ENCODE measurements at places on chromosomes 1 and 21.

DNA sequence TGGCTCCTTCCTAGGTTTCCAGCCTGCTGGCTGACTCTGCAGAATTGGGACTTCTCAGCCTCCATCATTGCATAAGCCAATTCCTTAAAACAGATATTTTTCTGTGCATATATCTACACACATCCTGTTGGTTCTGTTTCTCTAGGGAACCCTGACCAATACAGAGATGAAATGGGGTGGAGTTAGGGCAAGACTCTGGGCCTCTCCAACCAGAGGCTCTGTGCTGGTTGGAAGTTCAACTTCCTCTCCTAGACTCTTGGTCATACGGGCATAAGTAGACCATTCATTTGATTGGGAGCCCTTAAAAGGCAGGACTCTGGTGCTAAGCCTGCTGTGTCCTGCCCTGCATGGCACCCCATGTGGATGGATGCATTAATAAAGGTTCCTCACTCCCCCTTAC is 55.0 kb downstream of the CNIH3 start:
- no peak for DNase-seq

- DNase-seq = no peak
These were observed 119.2 kb downstream of the ITSN1 start for GRCh38 chr21:33761441-33762036.

DNA sequence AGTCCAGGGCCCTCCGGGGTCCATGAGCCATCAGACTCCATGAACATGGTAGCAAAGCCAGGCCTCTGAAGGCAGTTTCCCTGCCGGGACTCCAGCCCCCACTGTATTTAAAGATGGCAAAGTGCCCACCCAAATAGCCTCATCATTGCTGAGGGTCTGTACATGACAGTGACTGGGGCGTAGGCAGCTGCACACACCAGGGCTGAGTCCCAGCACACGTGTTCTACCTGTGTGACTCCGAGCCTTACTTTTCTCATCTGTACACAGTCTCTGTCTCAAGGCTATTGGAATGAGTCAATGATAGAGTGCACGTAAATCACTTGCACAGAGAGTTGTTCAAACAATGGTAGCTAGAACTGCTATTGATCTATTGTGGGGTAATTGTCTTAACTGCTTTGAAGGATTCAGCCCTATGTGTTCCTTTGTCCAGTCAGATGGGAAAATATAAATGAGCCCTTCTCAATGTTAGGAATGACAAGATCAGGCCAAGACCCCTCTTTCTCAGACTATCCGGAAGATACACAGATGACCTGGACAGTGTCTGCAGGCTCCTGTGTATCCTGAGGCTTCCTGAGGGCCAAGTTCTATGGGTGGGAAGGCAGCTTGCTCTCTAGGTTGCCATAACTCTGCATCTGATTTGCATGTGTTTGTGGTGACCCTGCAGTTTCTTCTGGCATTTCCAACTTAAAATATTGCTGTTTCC is 48.9 kb downstream of the RASSF5 start:
- DNase-seq = no peak

- DNase-seq = no peak
These were observed 12.9 kb downstream of the PARS2 start for GRCh38 chr1:54751426-54751825.

DNA sequence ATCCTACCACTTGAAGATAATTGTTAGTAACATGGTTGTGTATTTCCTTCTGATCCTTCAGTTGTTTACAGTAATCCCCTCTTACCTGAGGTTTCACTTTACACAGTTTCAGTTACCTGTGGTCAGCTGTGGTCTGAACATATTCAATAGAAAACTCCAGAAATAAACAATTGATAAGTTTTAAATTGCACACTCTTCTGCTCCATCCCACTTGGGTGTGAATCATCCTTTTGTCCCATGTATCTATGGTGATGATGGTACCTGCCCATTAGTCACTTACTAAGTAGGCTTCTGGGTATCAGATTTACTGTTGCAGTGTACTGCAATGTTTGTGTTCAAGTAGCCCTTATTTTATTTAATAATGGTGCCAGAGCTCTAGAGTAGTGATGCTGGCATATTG is 62.5 kb downstream of the OSBPL9 start:
- DNase-seq = no peak

DNA sequence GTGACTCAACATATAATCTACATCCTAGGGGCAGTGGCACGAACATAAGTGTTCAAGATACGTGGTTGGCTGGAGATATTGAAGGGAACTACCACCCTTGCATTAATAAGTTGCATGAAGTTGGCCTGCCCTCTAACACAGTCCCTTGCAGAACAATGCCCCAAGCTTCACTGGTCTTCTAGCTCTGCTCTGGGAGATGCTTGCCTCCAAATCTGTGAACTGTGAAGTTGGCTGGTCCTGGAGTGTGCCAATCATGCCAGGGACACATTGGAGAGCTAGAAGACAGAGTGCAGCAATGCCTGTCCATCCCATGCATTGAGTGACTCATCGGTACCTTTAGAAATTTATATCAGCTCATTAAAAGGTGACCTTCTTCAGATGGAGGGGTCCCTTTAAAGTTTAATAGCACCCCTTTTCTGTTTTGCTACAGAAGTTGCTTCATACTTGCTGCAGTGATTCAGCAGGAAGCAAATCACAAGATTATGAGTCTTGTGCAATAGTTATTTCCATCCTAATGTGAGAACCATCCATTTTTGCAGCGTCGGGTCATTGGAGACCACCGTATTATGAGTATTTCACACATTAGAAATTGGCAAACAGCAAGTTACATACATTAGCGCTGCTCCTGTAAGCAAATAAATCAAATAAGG is 55.2 kb upstream of the KAZN start:
- DNase-seq = no peak

DNA sequence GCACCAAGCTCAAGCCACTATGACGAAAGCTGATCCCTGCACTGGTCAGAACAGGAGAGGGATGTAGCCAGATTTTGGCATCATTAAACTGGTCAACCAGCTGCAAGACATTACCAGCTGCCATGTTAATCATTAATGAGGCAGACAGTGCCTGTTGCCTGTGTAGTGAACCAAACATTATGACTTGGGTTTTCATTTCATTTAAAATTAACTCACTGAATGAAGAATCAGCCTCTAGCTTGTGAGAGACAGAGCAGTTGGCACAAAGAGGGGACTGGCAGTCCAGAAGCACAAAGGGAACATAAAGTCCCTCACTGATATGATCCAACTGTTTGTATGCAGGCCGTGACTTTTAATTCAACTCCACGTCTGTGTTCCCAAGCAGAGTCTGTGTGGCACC is 318.9 kb downstream of the SEC16B start:
- DNase-seq = no peak

DNA sequence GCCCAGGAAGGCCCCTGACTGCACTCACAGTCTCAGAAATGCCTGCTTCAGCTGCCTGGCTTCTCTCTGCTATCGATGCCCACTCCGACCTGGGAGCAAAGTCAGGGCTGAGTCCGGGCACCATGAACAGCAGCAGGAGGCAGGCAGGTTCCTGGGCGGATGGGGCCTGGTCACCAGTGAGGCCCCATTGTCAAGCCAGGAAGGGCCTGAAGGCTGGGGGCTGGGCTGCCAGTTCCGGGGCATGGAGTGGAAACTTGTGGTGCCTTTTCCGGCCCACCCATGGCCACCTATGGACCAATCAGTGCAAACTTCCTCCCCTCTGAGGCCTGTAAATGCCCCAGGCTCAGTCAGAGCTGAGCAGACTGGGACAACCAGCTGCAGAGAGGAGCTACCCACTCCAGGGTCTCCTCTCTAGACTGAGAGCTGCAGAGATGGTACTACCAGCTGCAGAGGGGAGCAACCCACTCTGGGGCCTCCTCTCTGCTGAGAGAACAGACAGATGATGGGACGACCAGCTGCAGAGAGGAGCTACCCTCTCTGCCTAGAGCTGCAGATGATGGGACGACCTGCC is 286.5 kb downstream of the SMYD3 start:
- DNase-seq = no peak

DNA sequence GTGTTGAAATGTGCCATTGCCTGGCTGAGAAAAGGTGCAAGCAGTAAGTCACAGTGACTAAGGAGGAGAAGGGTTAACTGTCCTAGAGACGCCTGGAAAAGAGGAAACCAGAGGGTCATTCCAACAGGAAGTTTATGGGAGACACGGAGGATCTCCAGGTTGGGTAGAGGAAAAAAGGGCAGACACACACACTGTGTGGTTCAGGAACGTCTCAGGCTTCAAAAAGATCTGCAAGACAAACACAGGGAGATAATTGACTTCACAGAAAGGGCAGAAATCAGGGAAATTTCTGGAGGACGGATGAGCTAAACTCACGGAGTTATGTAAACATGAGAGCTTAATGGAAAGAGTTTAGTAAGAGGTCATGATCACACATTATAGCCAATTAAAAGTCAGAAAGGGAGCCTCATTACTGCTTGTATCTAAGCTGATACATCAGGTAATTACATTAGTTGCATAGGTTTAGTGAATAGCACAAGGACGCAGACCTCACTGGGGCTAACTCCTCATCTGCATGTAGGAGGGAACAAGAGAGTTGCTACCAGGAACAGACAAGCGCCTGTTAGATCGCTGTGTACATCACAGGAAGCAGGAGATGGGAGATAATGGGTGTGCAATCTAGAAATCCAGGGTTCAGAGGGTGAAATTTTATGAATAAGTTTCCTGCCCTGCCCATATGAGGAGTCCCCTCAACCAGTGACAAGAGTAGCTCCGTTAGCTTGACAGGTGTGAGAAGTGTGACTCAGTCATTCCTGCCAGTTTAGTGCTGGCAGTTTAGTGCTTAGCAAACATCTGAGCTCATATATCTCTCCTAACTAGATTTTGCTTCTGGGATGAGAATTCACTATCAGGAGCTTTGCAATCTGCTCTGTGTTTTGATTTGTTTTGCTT is 96.6 kb upstream of the TNR start:
- DNase-seq = no peak

GRCh38 chr21:25709684-25710265 is 24.9 kb downstream of the ATP5PF start:
- DNase-seq = no peak

DNA sequence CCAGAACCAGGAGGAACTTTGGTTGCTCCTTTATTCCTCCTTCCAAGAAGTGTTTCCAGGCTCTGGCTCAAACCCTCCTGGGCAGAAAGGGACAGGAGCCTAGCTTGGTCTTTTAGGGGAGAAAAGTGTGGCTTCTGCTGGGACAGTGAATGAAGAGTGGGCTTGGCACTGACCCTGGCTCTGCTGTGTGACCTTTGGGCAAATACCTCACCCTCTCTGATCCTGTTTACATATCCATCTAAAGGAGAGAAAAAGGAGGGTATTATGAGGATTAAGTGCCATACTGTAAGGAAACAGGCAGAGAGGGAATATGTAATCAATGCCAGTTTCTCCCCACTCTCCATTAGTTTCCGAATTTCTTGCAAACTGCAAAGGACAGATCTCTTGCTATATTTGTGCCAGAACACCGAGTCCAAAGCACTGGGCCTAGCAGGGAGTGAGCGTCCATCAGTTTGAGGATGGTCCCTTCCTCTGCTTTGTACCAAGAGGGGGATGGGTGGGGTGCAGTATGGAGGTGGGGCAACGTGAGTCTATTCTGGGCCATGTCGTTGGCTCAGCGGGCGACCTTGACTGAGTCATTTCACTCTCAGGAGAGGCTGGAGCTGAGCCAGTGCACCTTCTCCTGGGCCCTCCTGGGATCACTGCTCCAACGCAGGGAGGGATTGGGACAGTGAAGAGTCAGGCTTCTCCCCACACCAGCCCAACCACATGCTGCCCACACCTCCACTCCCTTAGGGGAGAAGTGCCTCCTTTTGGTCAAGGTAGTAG is 38.4 kb downstream of the IGSF21 start:
- no peak for DNase-seq

DNA sequence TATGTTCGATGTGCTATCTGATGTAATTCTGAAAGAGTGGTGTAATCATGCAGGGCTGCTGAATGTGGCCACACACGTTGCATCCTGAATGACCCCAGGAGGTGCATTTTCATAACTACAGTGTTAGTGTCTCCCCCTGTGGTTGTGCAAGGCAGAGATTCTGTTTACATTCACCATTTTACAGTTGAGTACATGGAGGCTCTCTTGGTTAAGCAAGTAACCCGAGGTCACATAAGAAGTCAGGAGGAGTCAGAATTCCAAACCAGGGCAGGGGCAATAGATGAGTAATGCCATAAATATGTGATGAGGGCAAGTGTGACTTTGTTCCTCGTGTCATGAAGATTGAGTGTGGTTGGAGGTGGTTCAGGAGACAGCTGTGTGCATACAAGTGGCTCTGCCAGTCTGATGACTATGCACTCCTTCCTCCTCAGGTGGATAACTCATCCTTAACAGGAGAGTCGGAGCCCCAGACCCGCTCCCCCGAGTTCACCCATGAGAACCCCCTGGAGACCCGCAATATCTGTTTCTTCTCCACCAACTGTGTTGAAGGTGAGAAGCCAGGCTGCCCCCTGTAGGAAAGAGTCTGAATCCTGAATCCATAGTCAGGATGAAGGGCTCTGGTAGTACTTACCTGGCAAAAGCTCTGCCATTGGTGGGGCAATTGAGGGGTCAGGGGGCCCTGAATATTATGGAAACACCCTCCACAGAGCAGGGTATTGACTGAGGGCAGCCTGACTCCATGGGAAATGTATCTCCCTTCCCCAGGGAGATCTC is 9.3 kb downstream of the ATP1A2 start:
- DNase-seq = no peak

- no peak for DNase-seq
These were observed 115.9 kb downstream of the HIVEP3 start for GRCh38 chr1:41802532-41803501.

GRCh38 chr1:166738873-166739272 is 100.4 kb upstream of the POGK start:
- DNase-seq = no peak

DNA sequence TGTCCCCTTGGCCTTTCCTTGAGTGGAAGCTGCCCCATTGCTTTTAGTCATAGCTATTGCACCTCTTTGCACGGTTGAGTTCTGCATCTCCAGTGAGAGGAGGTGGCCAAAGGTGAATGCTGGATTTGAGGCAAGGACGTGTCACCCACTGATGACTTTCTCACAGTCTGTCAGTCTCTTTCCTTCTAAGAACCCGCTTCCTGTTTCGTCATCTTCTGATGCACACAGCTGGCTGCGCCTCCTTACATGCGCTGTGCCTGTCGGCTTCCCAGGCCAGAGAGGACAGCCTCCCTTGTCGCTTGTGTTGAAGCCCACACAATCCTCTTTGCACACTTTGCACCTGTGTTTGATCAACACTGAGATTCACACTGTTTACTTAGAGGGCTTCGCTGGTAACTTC is 41.8 kb upstream of the PWP2 start:
- DNase-seq = peak; percentile 72

DNA sequence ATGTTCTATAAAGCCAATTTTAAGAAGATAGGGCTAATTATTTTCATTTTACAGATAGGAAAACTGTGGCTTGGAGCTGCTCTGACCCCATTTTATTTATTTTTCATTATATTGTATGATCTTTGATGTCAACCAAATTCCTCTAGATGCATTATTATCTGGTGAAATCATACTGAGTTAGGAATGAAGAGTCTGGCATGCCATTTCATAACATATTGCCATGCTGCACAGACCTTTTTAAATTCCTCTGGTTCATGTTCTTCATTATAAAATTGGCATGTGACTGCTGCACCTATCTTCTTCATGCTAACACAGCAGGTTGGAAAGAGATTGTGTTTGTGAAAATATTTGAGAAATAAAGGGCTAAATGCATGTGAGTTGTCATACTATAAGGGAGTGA is 12.7 kb downstream of the PRRX1 start:
- DNase-seq = no peak

All from stimulated activated CD8-positive, alpha-beta memory T cell treated with anti-CD3 and anti-CD28 coated beads, Interleukin-15, amount 100 ng/mL, for 4 hours (primary cell).